GM06990 (cell line): ENCODE measurements at places on chromosomes 4 and X.

GRCh38 chr4:153480704-153481103, 14.5 kb downstream of the TMEM131L start:
- no peak for DNase-seq

- no peak for DNase-seq
Measured at GRCh38 chr4:115279330-115279729, 165.9 kb upstream of the NDST4 start.

DNA sequence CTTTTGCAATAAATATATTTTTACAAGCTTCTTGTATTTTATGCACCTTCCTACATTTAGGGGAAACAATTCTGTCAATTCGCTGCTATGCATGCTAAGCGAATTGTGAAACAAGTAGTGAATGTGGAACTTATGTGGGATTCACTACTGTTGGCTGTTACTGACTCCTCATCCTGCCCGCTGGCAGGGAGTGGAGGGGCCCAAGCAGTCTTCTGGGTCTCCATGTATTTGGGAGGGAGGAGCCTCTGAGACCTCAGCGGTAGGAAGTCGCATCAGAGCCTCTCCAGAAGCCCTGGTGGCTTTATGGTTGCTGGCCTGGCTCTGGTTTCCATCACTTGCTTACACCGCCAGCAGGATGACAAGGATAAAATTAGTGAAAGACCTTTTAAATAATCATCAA, 3.7 kb upstream of the SETD7 start:
- DNase-seq: no peak

GRCh38 chrX:49921109-49921508, 1.3 kb upstream of the CLCN5 start:
- DNase-seq: no peak

- no peak for DNase-seq
Measured at GRCh38 chrX:129647418-129648410, 7.0 kb downstream of the APLN start.
